IPS DF 6.9 (cell line): ENCODE measurements at places on chromosomes 12 and 14.
A peak's percentile ranks its signal among the peaks of the same experiment; 100 is the strongest.

- peak; percentile 60 for DNase-seq
These were observed 6.2 kb upstream of the PLEKHH1 start for GRCh38 chr14:67526676-67527459.

DNA sequence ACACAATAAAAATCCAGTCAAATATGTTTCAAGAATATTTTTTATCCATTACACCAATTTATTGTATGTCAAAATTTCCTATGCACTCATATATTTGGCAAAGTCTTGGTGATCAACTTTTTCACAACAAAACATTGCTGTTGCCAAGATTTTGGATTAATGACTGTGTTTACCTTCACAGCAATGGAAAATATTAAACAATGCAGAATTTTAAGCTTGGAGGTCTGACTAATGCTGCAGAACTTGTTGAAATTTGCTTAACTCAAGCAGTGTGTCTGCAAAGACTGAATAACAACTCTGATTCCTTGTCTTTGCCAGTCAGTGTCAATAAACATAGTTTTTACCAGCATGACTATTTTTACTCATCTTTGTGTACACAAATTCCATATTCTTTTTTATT lies 336.4 kb downstream of the CCER1 start:
- DNase-seq, result no peak

DNA sequence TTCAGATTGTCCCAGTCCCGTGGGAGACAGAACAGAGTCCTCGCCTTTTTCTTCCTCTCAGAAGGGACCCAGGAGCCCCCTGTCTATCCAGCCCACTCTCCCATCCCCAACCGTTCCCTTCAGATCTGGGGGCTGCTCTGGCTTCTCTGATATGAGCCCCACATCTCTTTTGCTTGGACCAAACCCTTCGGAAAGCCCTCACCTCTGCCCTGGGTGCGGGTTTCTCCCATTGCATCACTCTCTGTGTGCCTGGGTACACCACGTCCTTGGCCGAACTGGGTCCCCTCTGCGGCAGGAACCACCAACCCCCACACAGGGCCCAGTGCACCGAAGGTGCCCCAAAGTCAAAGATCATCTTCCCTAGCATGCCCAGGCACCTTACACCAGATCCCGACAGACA lies 87.8 kb downstream of the DICER1 start:
- no peak for DNase-seq

- no peak for DNase-seq
These were observed 6.4 kb upstream of the TC2N start for GRCh38 chr14:91873471-91874415.

DNA sequence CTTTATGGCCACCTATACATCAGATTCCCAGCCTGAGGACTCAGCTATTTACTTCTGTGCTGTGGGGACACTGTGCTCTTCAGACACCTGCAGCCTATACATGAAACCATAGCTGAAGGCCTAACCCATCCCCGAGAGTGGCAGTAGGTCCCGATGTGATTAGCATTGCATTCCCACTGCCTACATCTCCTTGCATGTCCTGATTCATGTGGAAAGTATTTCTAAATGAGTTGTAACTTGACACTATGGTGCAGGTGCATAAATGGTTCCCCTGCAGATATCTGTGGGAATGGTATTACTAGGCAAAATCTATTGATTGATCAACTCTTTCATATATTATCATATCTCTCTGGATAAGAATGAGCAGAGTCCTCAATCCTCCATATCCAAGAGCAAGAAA lies 433.5 kb downstream of the DAD1 start:
- DNase-seq, result no peak

DNA sequence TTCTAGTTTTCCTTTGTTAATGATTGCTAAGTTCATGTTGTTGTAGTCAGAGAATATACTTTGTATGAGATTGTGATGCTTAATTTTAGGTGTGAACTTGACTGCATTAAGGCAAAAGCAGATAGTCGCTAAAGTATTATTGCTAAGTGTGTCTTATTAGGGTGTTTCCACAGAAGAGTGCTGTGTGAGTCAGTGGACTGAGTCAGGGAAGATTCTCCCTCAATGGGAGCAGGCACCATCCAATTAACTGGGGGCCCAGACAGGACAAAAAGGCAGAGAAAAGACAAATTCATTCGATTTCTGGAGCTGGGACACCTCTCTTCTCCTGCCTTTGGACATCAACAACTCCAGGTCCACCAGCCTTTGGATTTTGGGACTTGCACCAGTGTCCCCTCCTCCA lies 48.5 kb downstream of the BAZ1A start:
- no peak for DNase-seq

DNA sequence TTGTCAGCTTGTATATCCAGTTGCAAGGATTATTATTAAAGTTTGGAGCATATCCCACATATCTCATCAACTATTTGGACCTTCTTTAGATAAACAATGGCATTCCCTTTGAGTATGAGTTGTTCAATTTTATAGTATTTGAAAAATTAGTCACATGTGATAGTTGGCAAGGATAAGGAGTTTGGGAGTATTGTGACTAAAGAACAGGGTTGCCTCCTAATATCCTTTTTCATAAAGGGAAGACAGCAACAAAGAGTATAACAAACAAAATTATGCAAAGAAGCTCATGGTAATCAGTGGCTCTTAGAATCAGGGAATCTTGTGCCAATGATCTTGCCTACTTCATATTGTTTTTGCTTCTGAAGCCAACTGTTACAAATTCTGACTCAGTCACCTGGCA lies 31.2 kb upstream of the KCNH5 start:
- DNase-seq, result no peak

GRCh38 chr12:107461222-107461975 lies 224.2 kb upstream of the PWP1 start:
- DNase-seq, result no peak

GRCh38 chr14:70036665-70037064 lies 152.1 kb downstream of the SLC8A3 start:
- no peak for DNase-seq

- DNase-seq, result no peak
These were observed 17.0 kb downstream of the NPC2 start for GRCh38 chr14:74476107-74476506.

DNA sequence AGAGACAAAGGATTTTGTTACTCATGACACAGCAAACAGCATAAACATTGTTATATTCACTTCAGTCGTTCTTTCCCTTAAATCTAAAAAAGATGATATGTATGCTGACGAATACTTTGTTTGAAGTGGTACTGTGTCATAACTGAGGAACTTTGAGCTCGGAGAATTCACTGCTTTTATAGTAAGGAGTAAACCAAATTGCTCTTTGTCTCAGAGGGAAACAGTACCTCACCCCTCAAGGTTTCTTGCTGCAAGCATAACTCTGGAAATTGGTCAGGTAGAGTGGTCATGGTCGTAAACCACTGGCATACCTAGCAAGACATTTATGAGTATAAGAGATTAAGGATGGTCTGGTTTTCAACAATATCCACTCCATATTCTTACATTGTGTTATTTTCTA lies 160.2 kb upstream of the OR4E1 start:
- DNase-seq, result no peak

- no peak for DNase-seq
These were observed 76.9 kb downstream of the PPHLN1 start for GRCh38 chr12:42402821-42403411.

- DNase-seq, result no peak
These were observed 13.5 kb upstream of the IRF2BPL start for GRCh38 chr14:77041881-77042545.

- no peak for DNase-seq
These were observed 33.0 kb downstream of the CDKL1 start for GRCh38 chr14:50363714-50364111.
